ENCODE measurements at places on chromosomes 7 and 10.

GRCh38 chr10:23868121-23868520 lies 340.8 kb upstream of the KIAA1217 start:
- DNase-seq = no peak

DNA sequence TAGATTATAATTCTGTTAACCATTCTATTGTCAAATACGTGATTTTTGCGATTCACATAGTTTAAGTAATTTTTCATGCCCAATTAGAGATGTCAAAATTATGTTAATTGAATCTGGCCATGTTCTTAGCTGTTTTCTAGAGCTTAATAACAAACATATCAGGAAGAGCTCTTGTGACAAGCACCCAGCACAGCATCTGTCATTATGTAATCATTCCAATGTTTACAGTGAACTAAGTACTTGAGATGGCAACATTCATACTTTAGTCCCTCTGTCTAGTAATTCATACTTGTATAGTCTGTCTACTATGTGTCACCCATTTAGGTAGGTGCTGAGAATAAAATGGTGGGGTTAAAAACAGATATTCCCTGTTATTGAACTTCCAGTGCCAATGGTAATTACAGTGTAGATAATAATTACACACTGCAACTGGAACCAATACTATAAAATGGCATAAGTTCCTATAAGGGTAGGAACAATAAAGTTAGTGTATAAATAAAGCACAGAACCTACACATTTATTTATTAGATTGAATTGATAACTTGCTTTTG lies 55.2 kb downstream of the ZEB1 start:
- peak; percentile 27 for DNase-seq

DNA sequence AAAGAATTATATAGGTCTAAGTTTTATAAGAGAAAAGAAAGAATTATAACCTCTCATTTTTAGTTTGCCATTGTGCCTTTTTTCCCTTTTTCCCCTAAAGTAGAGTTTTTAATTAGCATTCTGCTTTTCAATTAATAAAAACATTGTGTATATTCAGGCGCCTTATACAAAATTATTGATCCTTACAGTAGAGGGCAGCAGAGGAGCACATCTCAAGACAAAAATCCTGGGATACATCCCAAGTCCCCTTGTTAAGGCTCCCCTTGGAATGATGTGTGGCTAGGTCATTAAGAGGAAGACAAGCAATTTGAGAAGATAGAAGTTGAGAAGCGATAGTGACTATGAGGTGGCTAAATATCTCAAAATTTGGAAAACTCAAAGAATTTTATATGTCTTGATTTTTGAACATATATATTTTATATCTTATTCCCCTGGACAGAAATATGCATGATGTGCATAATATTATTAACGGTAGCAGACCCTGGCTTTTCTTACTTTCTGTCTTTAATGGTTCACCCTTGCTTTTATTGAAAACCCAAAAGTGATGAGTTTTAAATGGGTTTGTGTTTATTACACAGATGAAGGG lies 19.1 kb upstream of the TPK1 start:
- no peak for DNase-seq

DNA sequence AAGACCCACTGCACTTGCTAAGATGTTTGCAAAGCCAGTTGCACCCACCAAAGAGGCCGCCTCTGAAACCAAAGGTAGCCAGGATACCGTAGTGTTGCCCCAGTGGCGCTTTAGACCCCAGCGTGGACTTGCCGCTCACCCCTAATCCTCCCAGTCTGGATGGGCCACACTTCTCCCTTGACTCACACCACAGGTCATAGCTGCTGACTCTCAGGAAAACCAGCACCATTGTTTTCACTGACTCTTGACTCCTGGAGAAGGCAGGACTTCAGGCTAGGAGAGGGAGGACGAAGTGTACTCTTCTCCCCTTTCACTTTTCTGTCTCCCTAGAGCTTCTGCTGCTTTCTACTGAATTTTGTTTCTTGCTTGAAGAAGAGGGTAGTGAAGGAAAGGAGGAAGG lies 22.3 kb downstream of the RAB19 start:
- no peak for DNase-seq

DNA sequence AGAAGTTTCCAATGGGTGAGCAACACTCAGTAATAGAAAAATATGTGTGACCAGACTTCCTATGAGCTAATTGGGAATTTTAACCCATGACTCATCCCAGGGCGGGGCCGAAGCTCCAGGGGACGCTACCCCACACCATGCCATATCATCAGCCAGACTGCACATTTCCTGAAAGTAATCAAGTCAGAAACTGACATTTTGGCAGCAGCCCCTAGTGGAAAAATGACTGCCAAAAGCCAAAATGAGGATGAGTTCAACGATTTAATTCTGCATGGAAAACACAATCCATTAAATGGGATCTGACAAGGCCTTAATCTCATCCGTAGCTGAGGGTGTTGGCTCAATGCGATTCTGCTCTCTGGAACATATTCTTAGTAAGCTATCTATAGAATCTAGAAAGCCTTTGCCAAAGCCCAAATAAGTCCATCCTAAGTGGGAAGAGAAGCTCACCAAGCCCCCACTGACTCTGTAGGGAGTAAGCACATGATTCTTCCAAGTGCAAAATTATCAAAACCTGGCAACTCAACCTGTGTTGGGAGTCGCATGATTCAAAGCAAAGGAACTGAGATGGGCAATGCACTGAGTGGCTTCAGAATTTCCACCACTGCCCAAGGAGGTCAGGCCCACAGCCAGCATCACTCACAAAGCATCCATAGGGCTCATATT lies 93.1 kb upstream of the PDE1C start:
- DNase-seq = peak; percentile 79

GRCh38 chr10:103692952-103693811 lies 162.2 kb downstream of the SH3PXD2A start:
- no peak for DNase-seq

GRCh38 chr7:43495572-43495971 lies 87.3 kb upstream of the STK17A start:
- DNase-seq = no peak

DNA sequence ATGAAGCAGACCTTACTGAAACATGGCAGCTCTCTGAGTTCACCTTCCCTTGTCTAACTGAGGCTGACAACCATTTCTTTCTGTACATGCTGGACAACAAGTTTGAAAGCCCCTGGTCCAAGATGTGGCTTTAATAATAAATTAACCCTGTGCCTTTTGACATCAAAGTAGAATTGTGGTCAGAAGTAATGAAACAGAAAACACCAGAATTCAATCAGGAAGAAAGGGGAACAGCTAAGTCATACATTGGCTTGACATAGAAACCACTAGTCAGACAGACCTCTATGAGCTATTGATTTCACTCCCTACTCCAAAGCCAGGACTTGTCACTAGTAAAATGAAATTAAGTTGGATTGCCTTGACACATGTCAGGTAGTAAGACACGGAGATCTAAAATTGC lies 175.2 kb upstream of the ASAH2 start:
- DNase-seq = no peak

DNA sequence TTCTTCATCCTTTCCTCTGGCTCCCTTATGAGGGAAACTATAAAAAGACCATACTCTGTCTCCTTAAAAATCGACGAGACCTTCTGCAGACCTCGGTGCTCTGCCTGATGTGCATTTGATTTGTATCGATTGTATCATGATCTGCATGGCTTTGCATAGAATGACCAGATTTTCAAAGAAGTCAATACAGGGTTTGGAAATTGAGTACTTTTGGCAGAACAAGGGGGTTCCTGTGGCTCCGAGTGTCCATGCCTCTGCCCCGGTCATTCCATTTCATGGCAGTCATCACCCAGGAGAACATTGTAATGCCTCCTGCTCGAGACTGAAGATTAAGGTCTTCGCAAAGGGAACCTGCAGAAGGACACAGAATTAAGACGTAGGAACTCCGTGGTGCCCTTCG lies 685 bp downstream of the CASP2 start:
- DNase-seq = peak; percentile 56

DNA sequence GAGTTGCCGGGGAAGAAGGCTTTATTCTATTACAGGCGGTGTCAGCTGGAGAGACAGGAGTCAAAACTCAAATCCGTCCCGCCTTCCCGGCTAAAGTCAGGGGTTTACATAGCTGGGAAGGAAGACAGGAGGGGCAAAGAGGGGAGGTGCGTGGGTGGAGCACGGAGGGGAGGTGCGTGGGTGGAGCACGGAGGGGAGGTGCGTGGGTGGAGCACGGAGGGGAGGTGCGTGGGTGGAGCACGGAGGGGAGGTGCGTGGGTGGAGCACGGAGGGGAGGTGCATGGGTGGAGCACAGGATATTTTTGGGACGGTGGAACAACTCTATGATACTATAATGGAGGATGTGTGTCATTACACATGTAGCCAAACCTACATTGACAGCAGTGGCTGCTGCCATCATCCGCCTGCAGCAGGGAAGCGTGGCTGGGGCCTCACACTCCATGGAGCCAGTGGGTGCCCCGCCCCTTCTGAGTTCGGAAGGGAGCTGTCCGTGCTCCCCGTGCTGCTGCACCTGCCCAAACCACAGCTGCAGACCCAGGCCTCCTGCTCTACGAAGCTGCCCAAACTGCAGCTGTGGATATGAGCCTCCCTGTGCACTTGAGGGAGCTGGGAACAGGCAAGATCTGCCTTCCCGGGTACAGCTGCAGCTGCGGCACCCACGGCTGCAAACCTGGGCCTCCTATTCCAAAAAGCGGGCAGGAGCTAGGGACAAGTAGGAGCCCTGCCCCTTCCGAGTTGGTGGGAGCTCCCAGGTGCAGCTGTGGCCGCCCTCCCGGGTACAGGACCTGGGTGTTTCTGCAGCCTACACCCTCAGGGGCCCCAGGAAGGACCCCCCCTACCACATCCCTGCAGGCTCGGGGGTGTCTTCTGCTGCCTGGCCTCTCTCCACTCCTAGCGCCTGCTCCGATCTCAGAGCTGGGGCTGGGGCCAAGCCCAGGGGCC lies 119.4 kb downstream of the DYNC2I1 start:
- no peak for DNase-seq
